Amygdala (tissue), 56 donors: ENCODE measurements at places on chromosomes 3 and 15.

- no peak for DNase-seq
These were observed 87.1 kb downstream of the PTPRG start for GRCh38 chr3:61648481-61648880.

DNA sequence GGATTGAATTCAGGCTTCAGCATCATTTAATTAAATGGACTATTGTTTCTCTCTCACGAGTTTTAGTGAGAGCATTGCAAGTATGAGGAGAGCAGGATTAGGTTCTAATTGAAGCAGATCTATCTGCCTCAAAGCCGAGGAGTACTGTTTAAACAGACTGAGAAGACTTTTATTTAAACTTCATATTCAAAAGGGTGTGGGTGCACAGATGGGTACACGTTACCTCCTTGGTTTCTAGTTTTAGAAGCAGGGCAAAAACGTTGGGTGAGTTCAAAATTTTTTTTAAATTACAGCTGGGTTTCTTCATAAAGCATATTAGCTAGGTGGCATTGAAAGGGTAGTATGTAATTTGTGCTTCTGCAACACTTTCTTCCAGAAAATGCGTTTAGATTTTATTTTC lies 26.5 kb upstream of the CLRN1 start:
- DNase-seq = no peak

- no peak for DNase-seq
These were observed 259.6 kb upstream of the ZNF717 start for GRCh38 chr3:76044601-76045600.

- no peak for DNase-seq
These were observed 83.3 kb downstream of the MINAR1 start for GRCh38 chr15:79515300-79516027.

- DNase-seq = no peak
These were observed 84.3 kb upstream of the ABI3BP start for GRCh38 chr3:101077361-101078011.

GRCh38 chr3:184345317-184346144 lies 8.1 kb downstream of the FAM131A start:
- DNase-seq = peak; percentile 93

DNA sequence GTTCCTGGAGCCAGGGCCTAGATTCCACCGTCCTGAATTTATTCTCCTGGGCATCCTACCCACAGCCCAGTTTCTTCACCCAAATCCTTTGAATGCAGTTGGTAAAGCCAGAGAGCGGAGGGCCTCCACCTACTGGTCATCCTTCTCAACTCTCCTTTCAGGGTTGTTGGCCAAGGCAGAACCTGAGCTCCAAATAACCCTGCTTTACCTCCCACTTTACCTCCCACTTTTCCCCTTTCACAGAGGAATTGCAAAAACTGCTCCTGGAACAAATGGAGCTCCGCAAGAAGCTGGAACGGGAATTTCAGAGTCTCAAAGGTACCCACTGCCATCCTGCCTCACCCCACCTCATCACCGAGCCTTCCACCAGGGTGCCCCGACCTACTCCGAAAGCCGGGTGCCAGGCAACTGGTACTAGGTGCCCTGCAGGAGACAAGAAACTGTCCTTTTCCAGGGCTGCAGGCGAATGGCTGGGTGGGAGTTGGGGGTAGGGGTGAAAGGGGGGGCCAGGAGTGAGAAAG lies 6.8 kb downstream of the SKOR1 start:
- no peak for DNase-seq

DNA sequence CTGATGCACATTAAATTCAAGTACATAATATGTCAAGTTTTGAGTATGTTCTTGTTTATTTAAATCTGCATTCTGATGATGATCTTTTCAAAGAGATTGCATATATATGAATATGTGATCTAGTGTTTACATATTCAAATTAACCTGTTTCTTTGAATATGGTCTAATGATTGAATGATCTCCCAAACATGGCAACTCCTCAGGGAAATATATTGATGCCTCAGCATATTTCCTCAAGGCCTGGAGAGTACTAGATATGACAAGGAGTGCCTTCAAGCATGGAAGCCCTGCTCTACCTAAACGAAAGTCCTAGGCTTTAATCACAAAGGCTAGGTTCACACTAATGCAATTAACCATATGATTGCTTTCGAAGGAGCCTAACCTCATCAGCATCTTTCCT lies 532.8 kb downstream of the ZIC1 start:
- no peak for DNase-seq

GRCh38 chr3:31392568-31392967 lies 140.2 kb upstream of the STT3B start:
- DNase-seq = no peak

- no peak for DNase-seq
These were observed 3.0 kb downstream of the RPL39L start for GRCh38 chr3:187136337-187136736.

- no peak for DNase-seq
These were observed 36.4 kb upstream of the DNAJC13 start for GRCh38 chr3:132380920-132381319.

DNA sequence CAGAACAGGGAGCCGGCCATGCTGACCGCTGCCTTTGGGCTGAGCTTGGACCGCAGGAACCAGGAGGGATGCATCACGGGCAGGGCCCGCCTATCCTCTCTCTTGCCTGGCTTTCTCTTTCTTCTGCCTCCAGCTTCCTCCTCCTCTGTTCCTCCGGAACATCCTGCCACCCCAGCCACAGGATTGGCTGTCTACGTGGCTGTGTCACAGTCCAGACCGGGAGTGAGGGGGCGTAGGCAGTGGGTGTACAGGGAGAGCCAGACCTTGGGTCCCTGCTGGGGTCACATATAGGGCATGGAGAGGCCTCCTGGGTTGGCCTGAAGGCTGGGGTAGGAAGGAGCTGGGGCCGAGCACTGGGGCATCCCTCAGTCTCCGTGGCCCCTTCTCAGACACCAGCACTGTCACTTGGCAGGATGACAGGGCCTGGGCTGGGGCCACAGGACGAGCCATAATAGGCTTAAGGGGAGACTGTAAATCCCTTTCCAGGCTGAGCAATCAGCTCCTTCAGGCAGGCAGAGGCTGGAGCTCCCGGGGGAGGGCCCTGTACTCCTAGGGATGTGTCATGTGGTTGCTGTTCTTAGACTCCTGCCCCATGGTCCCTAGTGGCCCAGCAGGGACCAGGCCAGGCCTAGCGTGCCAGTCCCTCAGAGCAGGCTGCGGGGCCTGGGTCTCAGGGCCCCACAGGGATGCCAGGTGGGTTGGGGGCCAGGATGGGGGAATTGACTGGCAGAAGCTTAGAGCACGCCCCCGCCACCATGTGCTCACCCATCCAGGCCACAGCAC lies 25.4 kb downstream of the LINGO1 start:
- DNase-seq = peak; percentile 17

DNA sequence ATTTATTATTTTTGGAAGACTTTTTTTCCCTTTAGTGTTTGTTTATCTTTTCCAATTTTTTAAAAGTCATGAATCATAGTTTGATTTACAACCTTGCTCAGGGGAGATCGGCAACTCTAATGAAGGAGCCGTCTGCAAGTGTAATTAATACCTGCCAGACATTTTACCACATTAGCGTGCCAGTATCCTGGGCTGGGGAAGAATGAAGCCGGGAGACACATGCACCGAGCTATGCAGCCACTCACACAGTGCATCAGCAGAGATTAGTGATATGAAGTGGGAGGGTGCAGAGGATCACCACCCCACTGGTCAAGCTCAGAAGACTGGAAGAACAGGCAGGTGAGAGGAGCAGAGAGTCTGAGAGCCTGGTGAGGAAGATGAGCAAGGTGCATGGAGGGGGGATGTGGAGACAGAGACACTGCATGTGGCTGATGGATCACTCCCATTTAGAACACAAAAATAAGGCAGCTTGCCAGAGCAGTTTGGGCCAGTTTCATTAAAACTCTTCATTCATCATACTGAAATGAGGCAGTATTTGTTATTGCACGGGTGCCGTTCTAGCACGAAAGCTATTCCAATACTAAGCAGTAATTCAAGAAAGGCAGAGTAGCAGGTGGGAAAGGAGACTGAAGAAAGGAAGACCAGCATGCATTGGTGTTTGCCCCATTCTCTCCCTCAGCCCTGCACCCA lies 821.6 kb downstream of the TUSC7 start:
- no peak for DNase-seq

DNA sequence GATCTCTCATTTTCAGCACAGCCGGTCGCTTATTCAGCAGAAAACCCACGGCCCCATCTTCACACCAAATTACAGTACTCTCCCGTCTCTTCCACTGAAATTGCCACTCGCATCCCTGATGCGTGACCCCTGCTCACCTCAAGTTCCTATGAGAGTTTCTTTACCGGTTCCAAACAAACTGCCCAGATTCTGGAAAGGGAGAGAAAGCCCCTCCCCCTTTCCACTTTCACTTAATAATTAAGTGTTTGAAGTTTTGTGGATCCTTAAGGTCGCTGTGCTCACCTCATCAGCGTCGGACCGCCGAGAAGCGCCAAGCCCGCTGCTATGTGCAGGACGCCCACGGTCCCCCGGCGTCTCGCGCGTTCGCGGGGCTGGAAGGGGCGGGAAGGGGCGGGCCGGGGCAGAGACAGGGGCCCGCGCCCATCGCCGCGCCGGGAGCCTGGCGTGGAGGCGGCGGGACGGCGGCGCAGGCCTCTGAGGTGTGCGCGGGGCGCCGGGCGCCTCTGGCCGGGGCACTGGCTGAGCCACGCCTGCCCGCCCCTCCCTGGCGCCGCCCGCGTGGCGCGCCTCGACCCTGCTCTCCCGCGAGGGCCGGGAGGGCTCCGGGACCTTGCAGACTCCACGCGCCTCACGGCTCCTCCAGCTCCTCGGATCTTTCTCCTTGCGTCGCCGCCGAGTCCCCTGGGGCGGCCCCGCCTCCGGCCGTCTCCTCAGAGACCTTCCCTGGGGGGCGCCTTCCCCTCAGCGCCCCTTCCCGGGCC lies at the start of gene GPR156:
GPR156 (minus strand) TSS at position 476 of the 761 bp plus-strand sequence. CDS start 41,124 bp downstream, outside the sequence.
- DNase-seq = no peak

- no peak for DNase-seq
These were observed 120.9 kb downstream of the NEK11 start for GRCh38 chr3:131147534-131147933.

DNA sequence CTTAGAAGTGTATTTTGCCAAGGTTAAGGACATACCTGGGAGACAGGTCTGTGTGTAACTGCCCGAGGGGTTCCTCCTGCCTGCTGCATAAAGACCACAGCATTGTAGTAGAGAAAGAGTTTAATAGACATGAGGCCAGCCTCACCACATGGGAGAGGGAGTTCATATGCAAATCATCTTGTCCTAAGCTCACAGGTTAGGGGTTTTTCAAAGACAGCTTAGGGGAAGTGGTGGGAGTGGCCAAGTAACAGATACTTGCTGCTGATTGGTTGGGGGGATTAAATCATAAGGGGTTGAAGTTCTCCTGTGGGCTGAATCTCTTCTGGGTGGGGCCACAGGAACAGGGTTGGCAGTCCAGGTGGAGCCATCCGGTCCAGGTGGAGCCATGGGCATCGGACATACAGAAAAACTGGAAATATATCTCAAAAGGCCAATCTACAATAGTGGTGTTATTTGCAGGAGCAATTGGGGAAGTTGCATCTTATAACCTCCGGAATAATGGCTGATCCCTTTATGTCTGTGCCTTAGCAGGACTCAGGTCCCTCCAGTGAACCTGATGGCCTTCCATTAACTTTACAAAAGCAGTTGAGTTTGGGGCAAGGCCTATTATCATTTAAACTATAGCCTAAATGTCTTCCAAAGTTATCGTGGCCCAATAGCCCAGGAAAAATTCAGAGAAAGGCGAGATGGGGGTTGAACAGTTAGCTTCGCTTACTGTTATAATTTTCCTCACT lies 86.0 kb upstream of the MFGE8 start:
- DNase-seq = no peak

DNA sequence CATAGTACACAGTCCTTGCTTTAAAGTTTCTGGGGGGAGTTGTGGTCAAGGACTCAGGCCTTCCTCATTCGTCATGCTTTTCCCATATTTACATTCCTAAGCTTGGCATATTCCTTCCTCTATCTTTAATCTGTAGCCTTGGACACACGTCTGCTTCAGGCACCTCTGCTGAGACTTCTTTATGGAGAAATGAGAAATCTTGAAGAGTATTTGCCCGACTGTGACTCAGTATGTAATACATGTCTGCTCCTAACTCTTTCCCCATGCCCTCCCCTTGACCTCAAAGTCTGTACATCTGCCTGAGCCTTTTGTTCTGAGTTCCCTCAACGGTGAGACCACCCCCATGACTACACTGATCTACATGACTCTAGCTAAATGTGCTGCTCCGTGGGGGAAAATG lies 246.1 kb downstream of the SI start:
- no peak for DNase-seq

DNA sequence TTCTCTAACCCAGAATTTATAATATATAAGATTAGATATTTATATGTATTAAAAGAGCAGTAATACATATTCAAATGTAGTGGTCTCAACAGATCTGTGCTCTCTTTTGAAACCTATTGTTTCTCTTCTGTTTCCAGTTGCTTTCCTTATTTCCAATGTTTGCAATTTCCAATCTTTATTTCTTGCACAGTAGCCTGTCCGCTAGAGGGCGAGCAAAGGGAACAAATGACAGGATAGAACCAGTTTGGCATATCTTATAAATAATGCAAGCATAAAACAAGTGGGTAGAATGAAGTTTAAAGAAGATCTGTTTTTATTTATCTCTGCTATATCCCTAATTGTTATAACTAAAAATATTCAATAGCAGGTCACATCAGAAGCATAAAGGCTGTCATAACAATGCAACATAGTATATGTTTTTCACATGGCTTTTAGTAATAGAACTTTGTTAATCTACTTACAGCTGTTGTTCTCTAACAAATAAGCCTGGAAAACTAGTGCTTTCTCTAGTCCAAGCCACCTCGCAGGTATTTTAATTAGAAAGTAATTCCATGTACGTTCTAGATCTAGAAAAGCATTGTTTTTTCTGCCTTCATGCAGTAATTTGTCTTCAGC lies 15.1 kb upstream of the TCAIM start:
- peak; percentile 46 for DNase-seq

DNA sequence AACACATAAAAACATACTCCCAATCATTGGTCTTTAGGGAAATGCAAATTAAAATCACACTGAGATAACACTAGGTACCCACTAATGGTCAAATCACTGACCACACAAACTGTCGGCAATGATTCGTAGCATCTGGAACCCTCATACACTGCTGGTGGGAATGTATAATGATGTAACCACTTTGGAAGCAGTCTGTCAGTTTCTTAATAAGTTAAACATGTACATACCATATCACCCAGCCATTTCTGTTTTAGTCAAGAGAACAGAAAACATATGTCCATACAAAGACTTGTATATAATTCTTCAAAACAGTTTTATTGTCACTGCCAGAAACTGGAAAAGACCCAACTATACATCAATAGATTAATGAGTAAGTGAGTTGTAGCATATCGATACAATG lies 63.3 kb upstream of the LRRC3B start:
- DNase-seq = no peak
